Right forelimb (tissue), 1 donor: ENCODE measurements at places on chromosomes 7 and 10.
A peak's percentile ranks its signal among the peaks of the same experiment; 100 is the strongest.

- DNase-seq, result no peak
Measured at GRCh38 chr10:50211670-50212069, 39.6 kb downstream of the ASAH2 start.

DNA sequence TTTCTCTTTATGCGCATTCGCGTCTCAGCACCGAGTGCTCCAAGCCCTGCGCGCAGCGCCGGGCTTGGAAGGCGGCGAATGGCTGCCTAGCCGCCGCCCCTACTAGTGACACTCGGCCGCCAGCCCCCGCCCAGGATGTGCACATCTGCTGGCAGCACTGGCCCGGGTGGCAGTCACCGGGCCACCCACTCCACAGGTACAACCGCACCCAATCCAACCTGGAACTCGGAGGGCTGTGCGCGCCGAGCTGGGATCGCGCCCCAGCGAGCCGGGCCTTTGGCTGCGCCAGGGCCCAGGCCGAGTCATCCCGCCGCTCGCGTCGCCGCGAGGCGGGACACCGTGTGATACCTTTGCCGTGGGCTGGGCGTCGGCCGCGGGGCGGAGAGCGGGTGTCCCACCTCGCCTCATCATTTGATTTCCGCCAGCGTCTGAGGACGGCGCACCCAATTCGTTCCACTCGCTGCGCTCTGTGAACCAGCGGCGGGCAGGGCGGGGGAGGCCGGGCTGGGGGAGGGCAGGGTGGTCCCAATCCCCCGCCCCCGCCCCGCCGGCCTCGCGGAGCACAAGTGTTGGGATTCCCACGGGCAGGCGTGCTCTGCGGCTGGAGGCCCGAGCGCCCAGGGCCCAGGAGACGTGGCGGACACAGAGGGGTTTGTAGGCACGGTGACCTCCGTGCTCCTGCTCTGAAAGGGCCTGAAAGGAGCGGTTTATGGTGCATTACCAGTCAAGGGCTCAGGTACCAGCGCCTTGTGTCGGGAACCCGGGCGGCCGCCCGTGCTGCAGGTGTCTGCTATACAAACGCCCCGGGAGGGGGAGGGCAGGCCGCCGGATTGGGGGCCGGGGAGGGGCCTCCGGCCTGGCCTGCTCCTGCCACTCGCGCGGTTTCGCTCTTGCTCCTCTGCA, 17.8 kb upstream of the PTF1A start:
- DNase-seq, result no peak

DNA sequence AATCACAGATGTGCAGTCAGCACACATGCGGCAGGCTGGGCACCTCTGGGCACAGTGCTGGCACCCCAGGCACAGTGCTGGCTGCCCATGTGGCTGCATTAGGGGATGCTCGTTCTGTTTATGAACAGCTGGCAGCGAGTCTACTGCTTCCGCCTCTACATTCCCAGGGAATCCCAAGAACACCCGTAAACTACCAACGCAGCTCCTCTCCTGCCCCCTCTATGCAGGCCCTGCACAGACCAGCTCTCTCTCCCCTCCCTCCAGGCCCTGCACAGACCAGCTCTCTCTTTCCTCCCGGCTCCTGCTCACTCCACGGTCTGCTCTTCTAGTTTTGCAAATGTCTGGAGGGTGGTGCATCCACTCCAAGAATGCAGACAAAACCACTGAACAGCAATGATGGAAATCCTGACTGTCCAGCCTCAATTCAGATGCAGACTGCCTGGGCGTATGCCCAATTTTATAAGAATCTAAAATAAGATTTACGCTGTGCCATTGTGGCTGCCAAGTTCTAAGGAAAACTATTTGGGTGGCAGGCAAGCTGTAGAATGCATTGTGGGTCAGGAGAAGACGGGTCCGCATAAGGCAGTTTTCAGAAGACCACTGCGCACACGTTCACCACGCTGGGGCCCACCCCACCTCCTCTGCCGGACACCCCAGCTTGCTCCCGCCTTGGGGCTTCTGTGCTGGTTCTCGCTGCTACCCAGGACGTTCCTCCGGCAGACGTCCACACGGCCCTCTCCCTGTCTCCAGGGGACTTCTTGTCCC, 234.6 kb downstream of the ZMYND11 start:
- peak; percentile 63 for DNase-seq

DNA sequence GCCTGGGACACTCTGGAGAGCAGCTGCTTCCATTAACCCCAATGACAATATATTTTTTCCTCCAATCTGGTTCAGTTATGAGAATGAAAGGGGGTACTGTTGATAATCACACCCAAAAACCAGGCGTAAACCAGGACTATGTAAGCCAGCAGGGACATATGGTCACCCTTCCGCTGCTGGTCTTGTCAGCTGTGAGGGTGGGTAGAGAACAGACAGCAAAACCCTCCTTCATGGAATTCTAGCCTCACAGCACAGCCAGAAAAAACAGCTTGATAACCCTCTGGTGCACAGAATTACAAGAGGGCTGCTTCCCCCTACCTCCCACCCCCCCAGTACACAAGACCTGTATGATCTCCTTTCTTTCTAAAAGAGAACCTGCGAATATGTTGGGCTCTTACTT, 368.8 kb upstream of the ZMIZ1 start:
- no peak for DNase-seq

GRCh38 chr10:75841266-75841665, 409.8 kb downstream of the LRMDA start:
- no peak for DNase-seq

DNA sequence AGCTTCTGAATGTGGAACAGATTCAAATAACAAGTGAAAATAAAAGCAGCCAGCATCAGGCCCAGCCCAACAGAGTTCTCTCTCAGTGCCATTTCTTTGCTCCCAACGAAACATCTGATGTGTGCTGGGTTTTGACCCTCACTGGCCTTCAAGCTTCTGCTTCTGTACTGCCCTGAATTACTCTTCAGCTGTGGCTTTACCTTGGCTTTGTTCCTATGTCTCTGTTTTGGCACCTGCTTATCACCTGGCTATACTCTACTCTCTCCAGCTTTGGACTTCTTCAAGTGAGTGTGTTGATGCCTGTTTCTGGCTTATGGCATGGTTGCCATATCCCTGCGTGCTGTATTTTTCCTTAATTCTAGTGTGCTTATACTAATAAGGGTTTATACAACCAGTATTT, 768.3 kb downstream of the SORCS1 start:
- no peak for DNase-seq

GRCh38 chr7:28815369-28815927, 142.7 kb downstream of the TRIL start:
- no peak for DNase-seq

DNA sequence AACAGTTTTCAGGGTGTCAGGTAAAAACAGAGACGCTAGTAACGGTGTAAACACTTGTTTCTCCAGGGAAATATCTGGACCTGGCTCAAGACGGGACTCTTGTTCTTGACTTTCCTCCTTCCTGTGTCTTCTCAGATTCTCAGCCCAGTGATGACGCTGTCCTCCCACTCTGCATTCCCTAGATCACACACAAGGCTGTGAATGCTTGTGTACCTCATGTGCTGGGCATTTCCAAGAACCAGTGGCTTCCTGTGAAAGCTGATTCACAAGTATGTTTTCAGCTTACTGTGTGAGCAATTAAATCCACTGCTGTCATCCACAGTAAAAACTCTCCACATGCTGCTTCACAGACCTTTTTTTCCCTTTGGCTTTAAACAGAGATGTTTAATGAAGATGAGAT, 193.8 kb upstream of the DPP6 start:
- DNase-seq, result no peak

DNA sequence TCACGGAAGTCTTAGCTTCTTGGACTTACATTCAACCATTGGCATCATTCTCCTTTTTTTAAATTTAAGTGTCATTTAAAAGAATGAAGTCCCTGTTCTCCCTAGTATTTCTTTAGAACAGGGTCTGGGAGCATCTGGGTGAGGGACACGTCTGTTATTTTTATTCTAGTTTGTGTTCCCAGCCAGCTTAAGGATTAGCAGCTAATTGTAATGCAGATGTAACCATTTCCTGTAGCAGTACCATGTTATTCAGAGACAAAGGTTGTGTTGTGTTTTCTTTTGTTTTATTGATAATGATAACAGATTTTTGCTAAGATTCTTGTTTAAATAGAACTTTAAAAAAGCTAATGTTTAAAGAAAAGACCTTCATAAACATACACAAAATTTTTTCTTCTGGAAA, 34.3 kb downstream of the BMS1 start:
- no peak for DNase-seq

DNA sequence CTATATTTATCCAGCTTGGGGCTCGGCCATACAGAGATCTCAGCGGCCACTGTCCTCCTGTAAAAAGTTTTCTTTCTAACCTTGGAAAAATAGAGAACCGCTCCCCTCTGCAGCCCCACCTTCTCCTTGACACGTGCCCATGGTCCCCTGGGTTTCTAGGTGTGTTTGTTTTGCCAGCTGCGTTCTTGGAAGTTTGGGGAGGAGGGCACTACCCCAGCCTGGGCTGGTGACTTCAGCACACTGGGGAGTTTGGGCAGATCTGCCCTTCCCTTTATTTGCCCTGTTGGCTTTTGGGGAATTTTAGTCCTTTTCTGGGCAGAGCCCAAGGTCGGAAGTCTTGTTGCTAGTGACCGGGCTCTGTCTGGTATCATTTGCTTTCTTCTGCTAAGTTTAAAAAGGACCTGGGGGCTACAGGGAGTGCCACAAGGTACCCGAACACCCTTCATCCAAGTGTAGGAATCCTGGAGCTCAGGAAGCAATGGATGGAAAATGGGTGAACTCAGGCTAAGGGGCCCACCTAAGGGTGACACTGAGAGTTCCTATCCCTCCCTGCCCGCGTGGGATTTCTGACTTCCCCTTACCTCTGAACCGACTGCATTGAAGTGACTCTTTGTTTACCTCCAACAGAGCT, 1.7 kb downstream of the ADAMTS14 start:
- DNase-seq, result no peak

DNA sequence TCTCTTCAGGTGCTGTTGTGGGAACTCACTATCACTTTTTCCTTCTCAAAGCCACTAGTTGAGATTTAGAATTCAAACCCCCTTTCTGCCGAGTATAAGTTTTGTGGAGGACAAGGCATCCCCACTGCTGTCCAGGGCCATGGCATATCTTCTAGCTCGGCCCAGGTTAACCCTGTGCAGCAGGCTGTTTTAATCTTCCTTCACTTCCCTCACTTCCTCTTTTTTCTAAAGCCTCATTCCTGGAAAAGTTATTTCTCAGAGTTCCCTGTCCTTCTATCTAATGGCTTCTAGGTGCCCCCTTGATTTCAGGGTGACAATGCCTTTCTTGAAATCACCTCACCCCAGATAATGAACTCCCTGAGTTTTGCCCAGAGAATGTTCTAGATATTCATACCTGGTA, 222.3 kb downstream of the SNX10 start:
- DNase-seq, result no peak

- DNase-seq, result no peak
Measured at GRCh38 chr7:117127585-117128168, 174.4 kb downstream of the ST7 start.

DNA sequence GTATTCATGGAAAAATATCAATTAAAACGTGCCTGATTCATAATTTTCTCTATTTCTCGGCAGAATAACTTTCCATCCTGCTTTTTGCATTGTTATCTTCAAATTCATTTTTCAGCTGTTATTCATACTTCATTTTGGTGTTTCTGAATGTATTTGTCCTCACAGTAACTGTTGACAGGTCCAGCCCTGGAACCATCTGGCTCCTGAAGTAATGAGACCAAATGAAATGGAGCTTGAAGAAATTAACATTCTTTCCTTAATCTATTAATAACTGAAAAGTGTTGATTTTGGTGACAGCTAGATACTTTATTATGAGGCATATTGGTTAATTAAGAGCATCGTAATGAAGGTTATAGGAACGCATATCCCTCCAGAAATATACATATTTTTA, 257.0 kb upstream of the MINDY3 start:
- no peak for DNase-seq

DNA sequence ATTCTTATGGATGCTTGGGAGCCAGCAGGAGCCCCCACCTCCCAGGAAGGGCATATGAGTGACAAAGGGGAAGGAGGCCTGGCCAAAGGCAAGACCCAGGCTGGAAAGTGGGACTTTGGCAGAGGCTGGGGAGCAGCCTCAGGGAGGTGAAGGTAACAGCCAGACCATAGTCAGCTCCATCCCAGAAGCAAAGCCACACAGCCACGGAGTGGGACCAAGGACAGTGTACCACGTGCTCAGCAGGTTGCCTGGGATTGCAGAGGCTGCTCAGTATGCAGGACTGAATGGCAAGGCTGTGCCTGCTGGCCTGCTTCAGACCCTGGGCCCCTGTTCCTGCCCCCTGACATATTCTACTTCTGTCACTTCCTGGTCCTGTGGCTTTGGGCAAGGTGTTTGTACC, 17.6 kb upstream of the GPR26 start:
- no peak for DNase-seq
